NCI-H1105 (cell line): ENCODE measurements at places on chromosomes 7 and 10.

DNA sequence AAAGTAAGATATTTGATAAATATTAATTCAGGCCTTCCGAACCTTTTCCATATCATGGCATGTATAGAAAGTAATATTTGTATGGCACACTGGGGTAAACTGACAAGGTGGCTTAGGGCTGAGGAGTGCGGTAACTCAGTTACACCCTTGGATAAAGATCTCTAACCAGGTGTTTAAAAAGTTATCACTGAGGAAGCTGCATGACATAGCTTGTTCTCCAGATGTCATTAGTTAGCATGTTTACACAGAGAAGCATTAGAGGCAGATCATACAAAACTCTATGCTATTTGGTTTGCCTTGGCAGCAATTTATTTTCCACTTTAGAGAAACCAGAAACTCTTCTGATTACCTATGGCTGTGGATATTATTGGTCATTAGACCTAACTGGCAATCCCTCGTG, 118.2 kb downstream of the ST7 start:
- DNase-seq, result peak; percentile 74

DNA sequence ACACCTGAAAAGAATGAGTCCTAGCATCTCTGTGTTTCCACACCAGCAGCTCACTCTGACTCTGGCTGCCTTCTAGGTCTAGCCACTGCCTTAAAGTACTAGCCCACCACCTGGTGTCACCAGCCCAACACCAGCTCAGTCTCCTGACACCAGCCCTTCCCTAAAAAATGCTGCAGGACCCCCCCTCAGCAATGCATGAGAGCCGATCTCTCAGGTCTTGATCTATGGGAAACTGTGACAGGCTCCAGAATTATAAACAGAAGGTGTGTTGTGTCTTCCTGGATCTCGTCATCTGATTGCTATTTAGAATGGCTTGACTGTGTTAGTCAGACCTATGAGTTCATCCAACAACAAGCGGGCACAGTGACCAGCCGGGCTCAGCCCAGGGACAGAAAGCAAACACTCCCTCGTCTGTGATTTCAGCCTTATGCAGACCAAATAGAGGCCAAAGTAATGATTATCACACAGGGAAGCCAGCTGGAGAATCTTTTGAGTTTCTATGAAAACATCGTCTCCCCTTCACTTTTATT, 66.6 kb downstream of the CUBN start:
- no peak for DNase-seq

DNA sequence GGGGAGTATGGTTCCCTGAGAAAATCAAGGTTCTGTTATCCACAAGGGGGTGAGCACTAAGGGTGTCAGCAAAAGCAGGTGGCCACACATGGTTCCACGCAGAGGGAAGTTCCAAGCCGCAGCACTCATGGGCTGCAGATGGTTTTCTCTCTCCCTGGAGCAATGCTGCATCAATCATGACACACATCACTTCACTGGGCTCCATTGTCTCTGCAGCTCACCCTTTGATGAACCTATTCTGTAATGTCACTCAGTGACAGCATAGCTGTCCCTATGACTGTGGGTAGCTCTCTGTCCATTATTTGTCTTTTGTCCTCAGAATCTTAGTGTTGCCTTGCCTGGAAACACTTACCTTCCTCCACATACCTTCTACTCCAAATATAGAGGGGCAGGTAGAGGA, 34.8 kb downstream of the LRRC18 start:
- DNase-seq, result no peak

DNA sequence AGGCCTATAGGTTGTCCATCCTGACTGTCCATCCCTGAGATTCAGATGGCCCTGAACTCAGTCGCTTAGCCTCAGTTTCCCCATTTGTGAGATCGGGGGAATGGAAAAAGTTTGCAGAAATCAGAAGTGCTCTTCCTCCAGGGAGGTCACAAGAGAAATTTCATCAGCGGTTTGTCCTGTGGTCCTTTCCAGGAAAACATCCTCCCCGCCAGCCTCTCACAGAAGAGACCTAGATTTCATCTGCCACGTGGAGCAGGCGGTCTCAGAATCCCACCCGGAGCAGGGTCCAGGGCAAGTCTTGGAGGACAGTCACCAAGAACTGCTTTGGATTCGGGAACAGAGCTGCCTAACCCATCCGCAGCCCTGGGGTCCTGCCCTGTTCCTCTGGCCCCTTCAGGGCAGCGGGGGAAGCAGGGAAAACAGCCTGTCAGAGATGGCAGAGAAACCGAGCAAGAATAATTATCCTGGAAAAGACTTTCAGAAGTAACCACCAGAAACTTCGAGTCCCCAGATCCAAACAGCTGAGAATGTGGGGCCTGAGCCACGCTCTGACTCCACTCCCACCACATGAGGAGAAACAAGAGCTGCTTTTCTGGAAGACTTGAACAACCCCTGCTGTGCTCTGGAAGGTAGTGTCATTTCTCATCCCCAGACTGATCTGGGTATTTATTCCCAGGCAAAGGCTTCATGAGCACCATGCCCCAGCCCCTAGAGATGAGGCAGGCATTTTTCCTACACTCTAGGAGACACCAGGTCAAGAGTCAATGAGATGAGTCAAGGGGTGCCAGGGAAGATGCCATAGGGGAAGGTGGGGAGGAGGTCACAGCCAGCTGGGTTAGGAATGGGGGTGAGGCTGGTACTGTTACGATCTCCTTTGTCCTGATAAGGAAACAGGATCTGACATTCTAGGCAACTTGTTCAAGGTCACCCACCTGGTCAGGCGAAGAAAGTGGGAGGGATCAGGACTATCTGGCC, 1.1 kb upstream of the TNS3 start:
- no peak for DNase-seq

- peak; percentile 25 for DNase-seq
These were observed 214.4 kb downstream of the CREB5 start for GRCh38 chr7:28626624-28627262.

DNA sequence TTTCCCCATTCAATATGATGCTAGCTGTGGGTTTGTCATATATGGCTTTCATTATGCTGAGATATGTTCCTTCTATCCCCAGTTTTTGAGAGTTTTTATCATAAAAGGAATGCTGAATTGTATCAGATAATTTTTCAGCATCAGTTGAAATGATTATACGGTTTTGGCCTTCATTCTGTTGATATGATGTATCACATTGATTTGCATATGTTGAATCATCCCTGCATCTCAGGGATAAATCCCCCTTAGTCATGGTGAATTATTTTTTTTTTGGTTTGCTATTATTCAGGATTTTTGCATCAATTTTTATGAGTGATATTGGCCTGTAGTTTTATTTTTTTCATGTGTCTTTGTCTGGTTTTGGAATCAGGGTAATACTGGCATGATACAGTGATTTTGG, 1152.3 kb upstream of the C7orf33 start:
- no peak for DNase-seq

DNA sequence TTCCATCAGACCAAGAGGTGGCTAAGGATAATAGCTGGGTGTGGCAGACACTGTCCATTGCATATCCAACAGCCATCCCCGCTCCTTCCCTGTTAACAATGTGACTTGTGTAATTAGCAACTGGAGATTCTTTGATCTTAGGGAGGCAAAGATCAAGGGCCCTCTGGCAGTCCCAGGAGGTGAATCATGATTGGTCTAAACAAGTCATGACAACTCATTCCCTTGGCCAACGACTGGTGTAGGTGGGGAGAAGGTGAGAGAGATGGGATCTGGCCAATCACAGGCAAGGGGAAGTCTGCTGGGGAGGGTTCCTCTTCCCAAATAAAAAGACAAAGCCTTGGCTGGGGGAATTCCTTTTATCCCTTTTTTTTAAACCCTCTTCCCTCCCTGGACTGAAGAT, 46.2 kb upstream of the COMTD1 start:
- DNase-seq, result no peak

DNA sequence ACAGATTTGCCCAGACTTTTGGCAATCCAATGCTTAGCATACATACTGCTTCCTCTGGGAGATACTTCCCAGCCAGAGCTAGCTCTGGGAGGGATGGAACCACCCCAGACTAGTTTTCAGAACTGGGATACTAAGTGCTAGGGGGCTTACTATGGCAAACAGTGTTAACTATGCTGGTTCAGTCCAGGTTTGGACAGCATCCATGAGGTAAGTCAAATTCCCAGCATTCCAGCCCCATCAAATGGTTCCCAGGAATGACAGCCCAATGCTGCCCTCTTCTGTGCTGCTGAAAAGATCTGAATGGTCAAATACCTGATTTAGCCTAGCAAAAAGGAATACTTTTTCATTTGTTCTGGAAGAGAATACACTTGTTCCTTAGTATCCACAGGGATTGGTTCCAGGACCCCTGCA, 141.7 kb upstream of the CCDC6 start:
- DNase-seq, result no peak

DNA sequence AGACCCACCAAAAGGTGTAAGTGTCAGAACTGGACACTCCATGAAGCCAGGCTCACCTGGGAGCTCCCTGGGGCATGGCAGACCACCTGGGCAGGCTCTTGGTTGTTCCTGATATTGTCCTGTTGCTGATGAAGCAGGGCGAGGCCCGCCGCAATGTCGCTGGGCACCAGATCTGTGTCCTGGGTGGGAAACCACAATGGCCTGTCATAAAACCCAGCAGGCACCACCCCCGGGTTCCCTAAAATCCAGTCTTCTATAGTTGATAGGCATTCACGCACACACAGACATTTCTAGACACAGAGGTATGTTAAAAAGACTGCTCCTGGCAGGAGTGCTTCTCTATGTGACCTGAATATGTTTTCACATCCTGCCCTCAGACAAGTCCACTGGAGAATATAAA, 15.0 kb downstream of the DAGLB start:
- no peak for DNase-seq

GRCh38 chr10:21514818-21515351, 10.6 kb downstream of the SKIDA1 start:
- DNase-seq, result no peak

DNA sequence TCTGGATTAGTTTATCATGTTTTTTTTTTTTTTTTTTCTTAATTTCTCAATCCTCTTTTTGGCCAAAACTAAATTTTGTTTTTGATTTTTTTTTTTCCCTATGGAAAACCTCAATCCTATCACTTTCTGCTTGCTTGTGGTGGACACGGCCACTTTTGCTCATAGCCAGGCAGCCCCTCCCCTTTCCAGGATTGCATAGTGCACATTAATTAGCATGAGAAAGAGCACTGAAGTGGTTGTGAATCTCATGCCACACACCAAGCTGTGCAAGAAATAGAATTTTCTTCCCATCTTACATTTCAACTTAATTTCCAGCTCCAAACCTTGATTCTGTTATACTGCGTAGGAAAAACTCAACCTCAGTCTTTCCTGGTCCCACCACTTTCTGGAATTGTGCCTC, 34.6 kb downstream of the MGAM2 start:
- no peak for DNase-seq

DNA sequence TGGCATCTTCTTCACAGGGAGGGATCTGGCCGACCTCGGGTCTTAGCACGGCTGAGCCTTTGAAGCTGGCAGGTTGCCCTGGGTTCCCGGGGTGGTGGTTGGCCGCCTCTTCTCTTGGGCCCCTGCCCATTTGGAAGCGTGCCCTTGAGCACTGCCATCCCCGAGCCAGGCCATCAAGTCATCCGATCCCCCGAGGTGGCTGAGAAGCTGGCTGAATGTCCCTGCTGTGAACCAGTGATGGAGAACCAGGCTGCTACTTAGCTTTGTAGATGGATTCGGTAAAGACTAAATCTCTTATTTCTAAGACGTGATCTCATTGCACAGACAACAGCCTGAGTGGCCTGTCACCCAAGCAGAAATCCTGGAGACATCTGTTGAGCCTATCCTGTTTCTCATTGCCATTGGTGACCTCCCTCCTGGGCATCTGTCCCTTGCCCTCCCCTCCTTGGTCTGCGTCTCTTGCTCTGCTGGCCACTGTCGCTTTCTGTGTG, 74.3 kb downstream of the GRK5 start:
- peak; percentile 69 for DNase-seq

DNA sequence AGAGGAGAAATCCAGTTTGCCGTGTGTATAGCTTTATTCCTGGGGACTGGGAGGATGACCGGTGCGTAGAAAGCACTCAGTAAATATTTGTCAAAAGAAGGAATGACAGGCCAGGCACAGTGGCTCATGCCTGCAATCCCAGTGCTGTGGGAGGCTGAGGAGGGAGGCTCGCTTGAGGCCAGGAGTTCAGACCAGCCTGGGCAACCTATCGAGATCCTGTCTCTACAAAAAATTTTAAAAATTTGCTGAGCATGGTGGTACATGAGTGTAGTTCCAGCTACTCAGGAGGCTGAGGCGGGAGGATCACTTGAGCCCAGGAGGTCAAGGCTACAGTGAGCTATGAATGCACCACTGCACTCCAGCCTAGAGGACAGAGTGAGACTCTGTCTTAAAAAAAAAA, 15.8 kb downstream of the EPHB4 start:
- DNase-seq, result no peak

GRCh38 chr10:129390726-129391125, 76.3 kb upstream of the MGMT start:
- DNase-seq, result no peak

- DNase-seq, result no peak
These were observed 28.6 kb upstream of the COL13A1 start for GRCh38 chr10:69772933-69773704.

- DNase-seq, result no peak
These were observed 133.9 kb downstream of the AASS start for GRCh38 chr7:122010116-122010515.

GRCh38 chr10:49131507-49132361, 2.1 kb downstream of the FAM170B start:
- no peak for DNase-seq

DNA sequence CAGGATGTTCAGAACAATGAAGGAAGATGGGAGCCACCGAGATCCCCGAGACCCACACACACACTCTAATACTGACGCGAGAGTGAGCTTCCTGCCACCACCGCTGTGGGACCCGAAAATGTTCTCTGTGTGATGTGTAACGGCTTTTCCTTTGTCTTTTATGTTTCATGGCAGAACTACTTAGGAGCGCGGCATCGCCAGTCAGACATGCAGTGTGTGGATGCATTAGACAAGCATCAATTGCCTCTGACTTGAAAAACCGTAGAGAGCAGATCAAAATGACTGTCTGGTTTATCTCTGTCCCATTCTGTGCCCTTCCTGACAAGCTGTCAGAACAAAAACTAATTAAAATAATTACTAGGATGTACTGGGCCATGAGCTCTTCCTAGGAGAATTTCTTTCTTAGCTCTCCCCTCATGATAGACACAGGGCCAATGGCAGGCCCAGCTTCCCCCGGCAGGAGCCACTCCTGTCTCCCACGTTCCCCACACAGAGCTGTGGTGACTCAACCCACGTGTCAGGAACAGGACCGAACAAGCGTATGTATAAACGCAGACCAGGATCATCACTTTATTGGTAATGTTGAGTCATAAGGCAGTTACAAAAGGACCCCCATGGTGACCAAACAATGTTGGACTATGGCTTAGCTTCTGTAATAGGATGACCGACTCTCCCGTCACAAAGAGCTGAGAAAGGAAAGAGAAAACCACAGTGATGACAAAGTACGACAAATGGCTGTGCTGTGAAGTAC, 705.0 kb downstream of the PARD3 start:
- DNase-seq, result no peak

DNA sequence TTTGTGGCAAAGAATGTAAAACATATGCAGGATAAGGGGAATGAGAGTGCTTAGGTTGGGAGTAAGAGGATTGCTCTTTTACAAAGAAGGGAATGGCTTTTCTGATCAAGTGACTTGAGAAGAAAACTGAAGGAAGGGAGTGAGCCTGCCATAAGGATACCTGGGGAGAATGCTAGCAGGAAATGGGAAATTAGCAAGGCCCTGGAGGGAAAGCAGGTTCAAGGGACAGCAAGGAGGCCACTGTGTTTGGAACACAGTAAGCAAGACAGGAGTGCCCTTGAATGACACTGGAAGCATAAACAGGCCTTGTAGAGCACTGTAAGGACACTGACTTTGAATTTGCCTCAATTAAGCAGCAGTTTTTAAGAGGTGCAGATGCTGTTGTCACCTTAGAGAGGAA, 1069.9 kb downstream of the DNAJB9 start:
- no peak for DNase-seq

GRCh38 chr10:5550621-5551530, 26.1 kb downstream of the CALML3 start:
- peak; percentile 37 for DNase-seq
